ENCODE measurements at places on chromosomes 1 and 21.

DNA sequence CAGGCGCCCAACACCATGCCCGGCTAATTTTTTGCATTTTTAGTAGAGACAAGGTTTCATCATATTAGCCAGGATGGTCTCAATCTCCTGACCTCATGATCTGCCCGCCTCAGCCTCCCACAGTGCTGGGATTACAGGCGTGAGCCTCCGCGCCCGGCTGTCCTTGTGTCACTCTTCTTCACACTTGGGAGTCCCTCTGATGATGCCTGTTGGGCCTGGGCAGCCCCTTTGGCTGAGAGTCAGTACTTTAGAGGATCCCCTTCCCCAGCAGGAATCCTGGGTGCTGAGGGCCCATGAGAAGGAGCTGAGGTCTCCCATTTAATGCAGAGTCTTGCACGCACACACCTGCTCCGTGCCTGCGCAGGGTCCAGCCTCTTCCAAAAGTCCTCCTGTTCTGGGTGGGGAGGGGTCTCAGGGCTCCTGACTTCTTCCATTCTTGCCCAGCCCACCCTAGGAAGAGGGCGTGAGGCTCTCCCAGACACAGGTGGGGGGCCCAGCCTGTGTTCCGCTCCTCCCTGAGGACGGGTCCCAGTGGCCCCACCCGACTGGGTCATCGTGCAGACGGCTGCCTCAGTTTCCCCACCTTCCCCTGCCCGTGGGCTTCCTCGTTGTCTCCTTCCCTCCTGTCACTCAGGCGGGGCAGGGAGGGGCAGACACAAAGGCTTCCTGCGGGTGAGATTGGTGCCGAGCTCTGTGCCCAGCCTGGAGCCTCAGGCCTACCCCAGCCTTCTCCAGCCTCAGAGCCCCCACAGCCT lies 3.9 kb downstream of the TTLL10 start:
- DNase-seq, result no peak

- DNase-seq, result no peak
Observed at GRCh38 chr1:118688891-118689290, 299.3 kb downstream of the TBX15 start.

- DNase-seq, result no peak
Observed at GRCh38 chr1:93616996-93617669, 64.5 kb downstream of the BCAR3 start.

GRCh38 chr1:15685820-15686219 lies 1.7 kb downstream of the PLEKHM2 start:
- no peak for DNase-seq

DNA sequence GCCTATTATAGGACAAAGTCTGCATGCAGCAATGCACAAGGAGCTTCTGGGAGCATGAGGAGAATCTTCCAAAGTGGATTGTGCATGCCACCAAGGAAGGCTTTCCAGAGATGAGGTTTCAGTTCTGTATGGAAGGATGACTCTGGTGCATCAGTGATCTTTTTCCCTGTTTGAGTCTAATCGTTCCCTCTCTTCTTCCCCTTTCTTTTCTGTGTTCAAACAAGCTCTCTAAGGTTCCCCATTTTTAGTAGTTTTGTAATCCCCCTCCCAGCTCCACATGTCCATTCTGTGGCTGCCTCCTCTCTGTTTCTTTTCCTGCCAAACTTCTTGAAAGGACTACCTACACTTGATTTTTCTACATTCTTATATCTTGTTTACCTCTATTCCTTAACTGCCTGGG lies 43.3 kb upstream of the USP25 start:
- DNase-seq, result no peak

DNA sequence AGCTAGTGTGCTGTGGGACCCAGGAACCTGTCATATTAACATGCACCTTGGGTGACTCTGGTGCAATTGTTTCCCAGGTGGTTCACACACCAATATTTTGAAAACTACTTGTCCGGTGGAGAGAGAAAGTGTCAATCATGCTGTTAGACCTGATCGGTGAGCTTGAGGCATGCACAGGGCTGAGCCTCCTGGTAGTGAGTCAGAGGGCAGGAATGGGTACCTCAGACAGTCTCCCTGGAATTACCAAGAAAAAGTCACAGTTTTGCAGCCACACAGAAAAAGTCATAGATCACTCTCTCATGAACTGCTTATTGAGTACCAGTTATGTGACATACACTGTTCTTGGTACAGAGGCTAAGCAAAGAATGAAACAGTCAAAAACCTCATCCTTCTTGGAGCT lies 140.1 kb upstream of the NFIA start:
- no peak for DNase-seq

- DNase-seq, result no peak
Observed at GRCh38 chr1:2447276-2448097, 28.6 kb upstream of the PLCH2 start.

DNA sequence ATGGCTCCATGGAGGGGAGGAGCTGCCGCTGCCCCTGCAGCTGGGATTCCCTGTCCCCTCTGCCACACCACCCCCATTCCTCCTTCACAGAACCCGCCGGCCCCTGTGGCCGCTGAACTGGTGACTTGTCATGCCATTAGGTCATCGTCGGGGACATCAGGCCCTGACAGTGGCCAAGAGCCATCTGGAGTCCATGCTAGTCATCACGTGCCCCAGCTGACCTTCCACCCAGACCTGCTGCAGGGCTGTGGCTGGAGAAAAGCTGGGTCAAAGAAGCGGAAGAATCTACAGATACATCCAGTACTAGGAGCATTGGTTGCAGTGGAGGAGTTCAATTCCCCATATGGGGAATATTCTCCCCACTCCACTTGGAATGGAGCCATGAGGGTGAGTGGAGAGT lies 78.1 kb downstream of the KCNJ15 start:
- DNase-seq, result no peak

DNA sequence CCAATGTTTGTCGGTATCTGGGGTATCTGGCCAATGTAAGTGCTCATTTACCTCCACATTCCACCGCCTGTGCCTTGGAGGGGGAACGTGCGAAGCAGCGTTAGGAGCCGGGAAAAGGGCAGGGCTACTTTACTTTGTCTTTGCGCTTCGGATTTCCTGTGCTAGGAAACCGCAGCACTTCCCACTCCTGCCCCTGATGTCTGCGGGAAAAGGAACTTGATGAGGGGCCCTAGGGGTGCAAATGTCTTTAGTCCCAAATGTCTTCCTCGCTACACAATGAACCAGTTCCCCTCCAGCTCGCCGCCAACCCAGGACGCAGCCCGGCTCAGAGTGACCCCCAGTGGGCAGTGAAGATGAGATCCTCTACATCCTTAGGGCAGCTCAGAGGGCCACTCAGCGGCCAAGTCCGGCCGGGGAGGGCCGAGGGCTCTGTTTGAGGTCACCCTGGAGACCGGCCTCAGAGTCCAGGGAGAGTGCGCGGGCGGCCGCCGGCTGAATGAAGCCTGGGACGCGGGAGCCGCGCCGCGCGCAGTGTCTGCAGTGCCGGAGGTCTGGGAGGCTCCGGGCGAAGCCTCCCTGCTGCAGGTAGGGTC lies at the start of gene DYNLT5:
TSS of gene DYNLT5 (plus strand) at position 460 of the 593 bp plus-strand sequence. CDS start 2,200 bp downstream, outside the sequence.
- no peak for DNase-seq

DNA sequence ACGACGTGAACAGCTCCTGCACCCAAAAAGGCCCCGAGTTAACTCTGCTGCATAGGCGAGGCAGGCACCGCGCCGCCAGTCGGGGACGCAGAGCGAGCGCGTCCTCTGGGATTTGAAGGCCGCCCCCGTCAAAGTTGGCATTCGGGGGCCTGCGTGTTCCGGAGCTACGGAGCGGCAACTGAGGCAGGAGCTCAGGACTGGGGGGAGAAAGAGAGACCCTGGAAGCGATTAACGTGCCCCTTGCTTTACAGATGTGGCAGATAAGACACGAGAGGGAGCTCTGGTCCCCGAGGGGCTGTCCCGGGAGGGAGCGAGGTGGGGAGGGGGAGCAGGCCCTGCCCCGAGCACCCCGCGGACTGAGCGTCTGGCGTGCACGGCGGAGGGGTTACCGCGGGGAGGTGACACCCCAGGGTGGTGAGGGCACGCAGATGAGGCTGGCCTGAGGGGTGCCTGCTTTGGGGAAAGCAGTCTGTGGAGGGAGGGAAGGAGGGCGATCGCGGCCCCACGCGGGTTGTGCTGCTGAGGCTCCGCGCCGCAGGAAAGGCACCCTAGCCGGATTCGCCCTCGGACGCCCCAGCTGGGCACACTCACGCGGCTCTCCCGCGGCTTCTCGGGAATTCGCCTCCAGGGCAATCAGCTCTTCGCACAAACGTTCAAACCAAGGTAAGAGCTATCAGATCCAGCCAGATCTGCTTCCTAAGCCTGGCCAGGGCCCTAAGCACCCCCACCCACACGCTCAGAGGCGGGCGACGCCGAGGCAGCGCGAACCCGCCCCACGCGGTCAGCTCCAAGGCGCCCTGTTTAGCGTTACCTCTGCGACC lies 26.5 kb downstream of the ACTA1 start:
- DNase-seq, result no peak

DNA sequence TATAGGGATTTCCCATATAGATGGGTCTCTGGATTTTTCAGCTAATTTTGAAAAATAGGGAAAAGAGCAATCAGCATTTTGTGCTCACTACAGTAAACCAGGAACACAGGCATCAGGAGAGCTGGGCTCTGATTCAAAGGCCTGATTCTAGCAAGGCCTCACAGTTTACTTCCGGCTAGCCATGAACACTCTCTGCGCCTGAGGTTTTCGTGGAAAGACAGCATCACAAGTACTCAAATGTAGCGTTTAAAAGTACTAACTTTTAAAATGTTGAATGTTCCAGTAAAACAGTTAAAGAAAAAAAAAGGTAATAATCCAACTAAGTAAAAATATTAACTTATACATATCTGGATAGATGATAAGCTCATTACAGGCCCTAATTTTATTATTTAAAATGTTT lies 120.6 kb downstream of the SLC45A1 start:
- DNase-seq, result no peak

DNA sequence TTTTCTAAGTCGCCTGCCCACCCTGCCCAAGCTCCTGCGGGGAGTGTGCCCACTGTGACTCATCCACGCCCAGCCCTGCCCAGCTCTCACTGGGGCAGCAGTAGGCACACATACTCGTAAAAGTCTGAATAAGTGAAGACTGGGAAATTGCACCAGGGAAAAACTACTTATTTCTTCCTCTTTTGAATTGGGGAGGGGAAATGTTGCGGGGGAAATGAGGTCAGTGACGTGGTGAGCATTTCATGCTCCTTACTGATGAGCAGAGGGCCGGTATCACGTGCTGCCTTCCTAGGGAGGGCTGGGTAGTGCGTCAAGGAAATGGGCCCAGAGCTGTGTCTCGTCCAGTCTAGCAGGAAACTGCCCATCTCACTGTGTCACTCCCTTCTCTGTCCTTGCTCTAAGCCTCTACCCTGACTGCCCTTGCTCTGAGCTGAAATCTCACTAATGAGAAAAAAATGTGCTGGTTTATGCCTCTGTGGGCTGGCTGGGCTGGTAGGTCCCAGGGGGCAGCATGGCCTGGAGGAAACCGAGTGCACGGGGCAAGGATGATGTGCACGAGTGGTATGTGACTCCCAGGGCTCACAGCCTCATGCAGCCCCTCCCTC lies 13.5 kb upstream of the TNFRSF1B start:
- DNase-seq, result no peak

GRCh38 chr21:37253991-37254390 lies 13.1 kb downstream of the VPS26C start:
- DNase-seq, result no peak

GRCh38 chr1:21937372-21938121 lies 437 bp upstream of the HSPG2 start:
- DNase-seq, result no peak

- DNase-seq, result no peak
Observed at GRCh38 chr1:11286735-11287410, 13.9 kb downstream of the UBIAD1 start.

- no peak for DNase-seq
Observed at GRCh38 chr1:208033236-208033635, 122.3 kb upstream of the CD34 start.

GRCh38 chr1:228453022-228453560 lies 34.1 kb upstream of the RNF187 start:
- DNase-seq, result no peak

DNA sequence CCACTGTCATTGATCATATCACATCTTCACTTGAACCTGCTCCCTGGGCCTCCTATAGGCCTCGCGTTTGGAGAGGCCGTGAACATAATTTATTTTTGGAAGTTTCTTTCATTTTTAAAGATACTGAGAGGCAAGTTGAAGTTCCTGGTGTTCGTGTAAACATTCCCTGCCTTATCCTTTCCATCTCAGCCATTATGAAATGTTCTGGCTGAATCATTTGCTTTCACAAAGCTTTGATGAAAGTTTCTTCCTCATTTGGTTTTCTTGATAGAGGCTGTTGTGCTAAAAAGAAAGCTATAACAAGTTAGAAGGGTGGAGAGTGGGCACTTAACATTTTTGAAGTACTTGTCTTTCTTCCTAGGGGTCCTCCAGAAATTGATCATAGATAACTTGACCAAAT lies 15.5 kb downstream of the CAMTA1 start:
- DNase-seq, result no peak

DNA sequence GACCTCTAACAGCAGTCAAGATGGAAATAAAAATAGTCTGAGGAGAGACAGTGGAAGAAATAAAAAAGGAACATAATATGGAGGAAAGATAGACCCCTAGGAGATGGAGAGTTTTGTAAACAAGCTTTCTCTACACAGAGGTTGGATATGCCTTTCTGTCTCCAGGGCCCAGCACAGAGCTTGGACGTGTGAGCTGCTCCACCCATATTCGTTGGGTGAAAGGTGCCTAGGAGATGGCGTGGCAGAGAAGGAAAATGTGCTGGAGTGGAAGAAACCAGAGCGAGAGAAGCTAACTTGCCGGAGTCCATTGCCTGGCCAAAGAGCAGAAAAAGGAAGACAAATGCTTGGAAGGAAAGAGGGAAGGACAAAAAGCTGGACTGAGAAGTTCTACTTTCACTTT lies 78.3 kb upstream of the LMO4 start:
- no peak for DNase-seq

- no peak for DNase-seq
Observed at GRCh38 chr1:20325844-20326420, 35.3 kb downstream of the VWA5B1 start.

DNA sequence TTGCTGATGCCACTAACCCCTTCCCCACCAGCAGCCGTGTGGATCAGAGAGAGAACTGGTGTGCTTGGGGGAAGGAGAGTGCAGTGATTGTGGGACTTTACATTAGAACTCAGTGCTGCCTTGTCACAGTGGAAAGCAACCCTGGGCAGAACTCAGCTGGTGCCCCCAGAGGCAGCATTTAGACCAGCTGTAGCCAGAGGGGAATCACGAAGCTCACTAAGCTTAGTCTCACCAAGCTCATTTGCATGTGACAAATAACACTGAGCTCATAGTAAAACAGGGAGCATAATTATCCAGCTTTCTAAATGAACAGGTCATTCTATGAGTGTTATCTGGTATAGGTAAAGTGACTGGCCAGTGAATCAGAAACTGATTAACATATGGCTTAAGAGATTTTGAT lies 9.8 kb upstream of the SMAP2 start:
- DNase-seq, result no peak

DNA sequence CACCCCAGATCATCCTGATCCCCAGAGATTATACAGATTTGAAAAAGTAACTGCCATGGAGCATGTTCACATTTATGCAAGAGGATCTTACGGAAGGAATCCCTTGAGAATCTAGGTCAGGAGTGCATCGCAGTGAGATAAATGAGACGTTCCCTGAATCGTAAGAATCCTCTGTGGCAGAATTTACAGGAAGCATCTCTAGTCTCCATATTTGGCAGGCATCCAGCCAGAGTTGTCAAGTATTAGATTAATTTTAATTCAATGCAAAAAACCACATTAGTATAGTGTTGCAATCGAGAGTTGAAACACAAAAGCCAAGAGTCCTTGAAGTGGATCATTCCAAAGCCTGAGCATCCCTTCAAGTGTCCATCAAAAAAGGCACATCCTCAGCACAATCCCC lies 100.8 kb downstream of the RRAGC start:
- DNase-seq, result no peak
